ENCODE measurements at places on chromosomes 1 and 21. TPM values are rescaled to one million over a fixed set of nuclear protein-coding genes. Genes with fewer than 3 reads are reported as not detected.

DNA sequence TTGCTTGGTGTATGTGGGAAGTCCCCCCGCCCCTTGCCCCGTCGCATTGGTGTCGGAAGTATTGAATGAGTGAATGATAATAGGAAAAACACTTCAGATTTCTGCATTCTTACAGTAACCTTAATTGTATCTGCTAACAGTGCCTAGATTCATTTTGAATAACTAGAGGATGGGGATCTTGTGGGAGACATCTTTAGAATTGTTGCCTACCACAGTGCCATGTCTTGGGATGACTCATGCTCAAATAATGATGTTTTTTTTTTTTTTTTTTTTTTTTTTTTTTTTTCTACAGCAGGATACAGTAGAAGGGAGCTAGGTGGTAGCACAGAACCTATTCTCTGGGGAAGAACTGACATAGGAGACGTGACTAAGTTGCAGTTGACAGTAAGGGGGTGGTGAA is 237.9 kb downstream of the USP25 start:
- DNase-seq = no peak

DNA sequence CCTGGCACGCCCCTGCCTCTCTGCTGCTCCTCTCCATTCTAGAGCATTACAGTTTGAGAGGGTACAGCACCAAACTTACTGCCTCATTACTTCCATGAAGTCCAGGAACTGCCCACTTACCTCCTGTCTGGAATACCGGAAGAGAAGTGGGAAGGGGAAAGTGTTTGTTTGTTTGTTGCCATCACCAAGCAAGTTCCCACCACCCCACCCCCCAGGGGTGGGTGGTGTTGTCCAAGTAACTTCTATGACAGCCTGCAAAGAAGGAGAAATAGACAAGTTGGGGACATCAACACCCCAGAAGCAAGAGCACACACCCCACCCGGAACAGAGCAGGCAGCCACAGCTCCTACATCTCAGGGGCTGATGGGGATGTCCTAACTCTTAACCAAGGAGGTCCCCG is 18.0 kb downstream of the OPTC start:
- no peak for DNase-seq

GRCh38 chr1:154290921-154291320 is 18.5 kb downstream of the HAX1 start:
- no peak for DNase-seq

Gene GSTM4
- total RNA-seq = 12.6 TPM

DNA sequence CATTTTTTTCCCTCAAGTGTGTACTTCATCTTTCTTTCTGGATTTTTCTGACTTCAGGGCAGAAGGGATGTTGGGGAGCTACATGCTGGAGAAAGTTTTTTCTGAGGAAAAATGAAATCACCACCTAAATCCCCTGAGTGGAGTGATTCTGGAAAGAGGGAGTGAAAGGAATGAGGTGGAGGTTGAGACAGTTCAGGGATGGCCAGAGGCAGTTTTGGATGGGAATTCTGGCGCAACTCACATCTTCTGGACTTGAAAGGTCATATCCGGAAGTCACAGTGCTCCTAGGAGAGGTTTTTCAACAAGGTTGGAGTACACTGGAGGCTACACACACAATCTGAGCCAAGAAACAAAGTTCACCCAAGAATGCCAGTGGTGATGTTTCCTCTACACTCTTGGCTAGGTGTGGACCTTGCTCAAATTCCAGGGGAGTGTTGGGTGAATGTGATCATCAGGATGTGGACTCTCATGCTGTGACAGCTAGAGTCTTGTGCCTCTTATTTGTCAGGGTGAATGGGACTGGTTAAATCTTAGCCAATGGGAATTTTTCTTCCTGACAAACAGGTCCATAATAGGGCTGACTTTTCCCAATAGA is 161.5 kb downstream of the HLX start:
- DNase-seq = no peak

Gene RGS8
- total RNA-seq = not detected

DNA sequence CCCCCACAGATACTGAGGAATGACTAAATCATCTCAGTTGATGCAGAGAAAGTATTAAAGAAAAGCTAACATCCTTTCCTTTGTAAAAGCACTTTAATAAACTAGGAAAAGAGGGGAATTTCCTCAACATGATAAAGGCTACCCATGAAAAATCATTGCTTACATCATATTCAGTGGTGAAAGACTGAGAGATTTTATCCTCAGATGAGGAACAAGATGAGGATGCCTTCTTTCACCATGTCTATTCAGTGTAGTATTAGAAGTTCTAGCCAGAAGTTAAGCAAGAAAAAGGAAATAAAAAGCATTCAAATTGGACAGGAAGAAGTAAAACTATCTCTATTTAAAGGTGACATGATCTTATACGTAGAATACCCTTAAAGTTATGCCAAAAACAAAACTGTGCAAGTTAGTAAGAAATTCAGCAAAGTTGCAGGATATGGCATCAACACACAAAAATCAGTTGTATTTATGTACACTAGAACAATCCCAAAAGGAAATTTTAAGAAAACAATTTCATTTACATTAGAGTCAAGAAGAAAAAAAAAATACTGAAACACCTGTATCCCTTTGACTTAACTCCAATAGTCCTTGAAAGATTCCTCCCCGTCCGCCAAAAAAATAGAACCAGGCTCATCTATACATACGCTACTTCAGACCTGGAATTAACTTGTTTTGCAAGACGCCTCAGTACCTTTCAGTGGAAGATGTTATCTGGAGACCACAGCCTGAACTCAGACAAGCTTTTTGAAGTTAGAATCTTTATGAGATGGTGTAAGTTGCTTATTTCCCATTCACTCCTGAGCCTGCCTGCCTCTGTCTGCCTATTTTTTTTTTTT is 17.5 kb downstream of the ZMYM4 start:
- DNase-seq = no peak

DNA sequence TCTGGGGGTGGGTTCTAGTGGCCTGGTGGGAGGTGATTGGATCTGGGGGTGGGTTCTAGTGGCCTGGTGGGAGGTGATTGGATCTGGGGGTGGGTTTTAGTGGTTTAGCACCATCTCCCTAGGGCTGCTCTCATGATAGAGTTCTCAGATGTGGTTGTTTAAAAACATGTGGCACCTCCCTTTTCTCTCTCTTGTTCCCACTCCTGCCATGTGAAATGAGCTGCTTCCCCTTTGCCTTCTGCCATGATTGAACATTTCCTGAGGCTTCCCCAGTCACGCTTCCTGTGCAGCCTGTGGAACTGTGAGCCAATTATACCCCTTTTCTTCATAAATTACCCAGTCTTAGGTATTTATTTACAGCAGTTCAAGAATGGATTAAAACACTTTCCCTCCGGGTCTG is 327.3 kb upstream of the AJAP1 start:
- no peak for DNase-seq

DNA sequence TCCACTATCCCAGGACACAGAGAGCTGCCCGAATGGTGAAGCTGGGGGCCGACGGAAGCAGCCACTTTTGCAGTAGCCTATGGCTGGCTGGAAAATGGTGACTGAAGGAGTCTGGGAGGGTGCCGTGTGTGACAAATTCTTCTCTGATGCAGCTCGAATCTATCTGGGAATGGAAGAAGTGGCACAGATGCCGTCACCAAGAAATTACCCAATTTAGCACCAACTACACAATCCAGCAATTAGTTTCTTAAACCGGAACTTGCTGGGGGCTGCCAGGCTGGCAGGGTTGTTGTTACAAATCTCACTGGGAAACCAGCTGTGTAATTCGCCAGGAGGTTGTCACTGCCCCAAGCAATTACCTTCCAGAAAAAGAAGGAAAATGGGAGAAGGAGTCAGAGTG is 18.0 kb downstream of the DLGAP3 start:
- DNase-seq = no peak

Gene NOS1AP
- 6.7 TPM for total RNA-seq

- DNase-seq = no peak
Observed at GRCh38 chr1:109802136-109802900, 38.6 kb upstream of the EPS8L3 start.

Gene ERO1B
- total RNA-seq = 6.4 TPM

Gene ELAPOR1
- total RNA-seq = 0.45 TPM

DNA sequence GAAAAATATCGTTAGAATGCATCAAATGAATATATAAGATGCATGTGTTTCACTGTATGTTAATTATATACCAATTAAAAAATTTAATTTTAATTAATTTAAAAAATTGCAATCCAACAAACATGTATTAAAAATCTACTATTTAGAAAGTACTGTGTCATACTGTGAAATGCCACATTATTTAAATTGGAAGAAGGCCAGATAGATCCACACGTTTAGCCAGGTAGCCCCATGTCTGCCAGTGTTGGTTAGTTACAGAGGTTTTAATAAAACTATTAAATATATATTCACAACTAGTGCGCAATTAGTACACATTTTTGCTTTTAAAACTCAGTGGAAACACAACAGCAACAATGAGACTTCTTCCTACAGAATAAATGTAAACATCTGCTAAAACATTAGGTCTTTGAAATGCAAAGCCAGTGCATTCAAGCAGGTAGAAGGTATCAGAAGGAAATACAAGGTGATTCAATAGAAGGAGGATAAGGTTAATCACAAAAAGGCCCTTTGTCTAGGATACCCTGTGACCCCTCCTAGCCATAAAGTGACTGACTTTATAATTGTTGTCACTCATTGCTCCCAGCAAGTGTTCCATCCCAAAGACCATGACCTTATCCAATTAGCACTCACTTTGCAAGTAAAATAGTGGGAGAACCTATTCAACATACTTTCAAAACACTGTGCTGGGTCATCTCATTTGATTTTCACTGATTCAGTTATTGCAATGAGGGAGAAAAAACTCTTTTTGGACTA is 211.5 kb downstream of the TTLL7 start:
- no peak for DNase-seq

DNA sequence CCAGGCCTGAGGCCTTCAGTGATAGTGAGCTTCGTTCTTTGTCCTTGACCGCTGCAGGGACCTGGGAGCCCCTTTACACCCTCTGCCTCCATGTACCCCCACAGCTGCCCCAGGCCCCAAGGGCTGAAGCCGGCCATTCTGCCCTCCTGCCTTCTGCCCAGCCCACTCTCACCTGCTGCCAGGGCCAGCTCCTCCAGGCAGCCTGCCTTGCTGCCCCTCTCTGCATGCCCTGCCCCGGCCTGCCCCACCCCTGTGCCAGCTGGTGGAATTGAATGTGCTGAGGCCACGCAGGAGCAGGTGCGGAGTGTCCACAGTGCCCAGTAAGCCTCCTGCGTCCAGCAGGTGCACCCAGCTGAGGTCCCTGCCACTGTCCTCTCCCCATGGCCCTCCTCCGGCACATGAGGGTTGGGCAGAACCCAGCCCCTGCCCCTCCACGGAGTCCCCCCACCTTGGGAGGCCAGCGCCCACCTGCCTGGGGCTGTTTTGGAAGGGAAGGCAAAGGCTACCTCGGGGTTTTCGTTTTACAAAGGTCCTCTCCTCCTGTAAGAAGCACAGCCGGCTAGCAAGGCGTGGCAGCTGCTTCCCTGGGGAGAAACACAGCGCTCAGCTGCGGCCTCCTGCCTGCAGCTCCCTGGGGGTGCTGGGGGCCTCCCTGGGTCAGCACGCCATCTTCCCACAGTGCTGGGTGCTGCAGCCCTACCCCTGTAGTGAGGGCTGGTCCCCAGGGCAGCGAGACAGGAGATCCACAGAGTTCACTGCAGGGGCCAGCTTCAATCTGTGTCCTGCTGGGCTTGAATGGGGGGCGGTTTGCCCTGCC is 21.0 kb downstream of the MMEL1 start:
- no peak for DNase-seq

- no peak for DNase-seq
Observed at GRCh38 chr21:9753943-9754342, 767.4 kb upstream of the TPTE start.

- DNase-seq = peak; percentile 27
Observed at GRCh38 chr1:38789498-38790169, 69.9 kb downstream of the RRAGC start.

- peak; percentile 59 for DNase-seq
Observed at GRCh38 chr1:170707959-170708655, 44.2 kb downstream of the PRRX1 start.

DNA sequence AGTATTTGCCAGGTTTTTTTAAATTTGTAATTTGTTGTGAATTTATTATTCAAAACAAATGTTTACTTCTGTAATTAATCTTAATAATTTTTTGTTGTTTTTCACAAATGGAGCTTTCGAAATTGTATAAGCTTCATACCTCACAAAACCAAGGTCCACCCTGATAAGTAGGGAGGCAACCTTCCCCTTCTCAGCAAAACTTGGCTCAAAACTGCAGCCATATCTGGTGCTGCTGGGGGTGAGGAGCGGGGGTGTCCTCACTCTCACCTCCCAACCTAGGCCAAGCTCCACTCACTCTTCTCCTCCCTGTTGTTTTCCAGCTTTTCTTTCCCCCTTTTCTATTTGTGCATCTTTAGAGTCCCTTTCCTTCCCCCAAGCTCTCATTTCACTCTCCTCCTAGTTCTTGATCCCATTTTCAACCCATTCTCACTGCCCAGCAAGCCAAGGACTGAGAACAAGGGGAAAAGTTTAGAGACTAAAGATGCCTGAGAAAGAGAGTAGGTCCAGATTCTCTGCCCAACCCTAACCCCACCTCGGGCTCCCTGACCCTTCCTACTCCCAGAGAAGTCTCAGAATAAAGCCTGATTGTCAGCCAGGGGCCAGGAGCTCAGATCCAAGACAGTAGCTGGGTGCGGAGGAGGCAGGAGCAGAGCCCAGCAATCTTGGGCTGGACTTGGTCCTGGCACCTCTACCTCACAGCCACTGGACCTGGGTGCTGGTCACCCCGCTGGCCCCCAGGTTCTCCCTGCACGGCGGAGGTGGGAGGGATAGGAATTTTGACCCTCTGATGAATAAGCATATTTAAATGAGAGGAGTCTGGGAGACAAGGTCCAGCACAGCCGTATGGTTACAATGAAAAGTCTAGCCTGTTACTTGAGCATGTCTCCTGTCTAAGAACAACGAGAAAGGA is 8.3 kb upstream of the CFAP45 start:
- DNase-seq = no peak
